Dermis blood vessel endothelial cell (primary cell): ENCODE measurements at places on chromosomes 4 and X.

- DNase-seq: no peak
Observed at GRCh38 chr4:7595934-7596461, 161.3 kb upstream of the PSAPL1 start.

DNA sequence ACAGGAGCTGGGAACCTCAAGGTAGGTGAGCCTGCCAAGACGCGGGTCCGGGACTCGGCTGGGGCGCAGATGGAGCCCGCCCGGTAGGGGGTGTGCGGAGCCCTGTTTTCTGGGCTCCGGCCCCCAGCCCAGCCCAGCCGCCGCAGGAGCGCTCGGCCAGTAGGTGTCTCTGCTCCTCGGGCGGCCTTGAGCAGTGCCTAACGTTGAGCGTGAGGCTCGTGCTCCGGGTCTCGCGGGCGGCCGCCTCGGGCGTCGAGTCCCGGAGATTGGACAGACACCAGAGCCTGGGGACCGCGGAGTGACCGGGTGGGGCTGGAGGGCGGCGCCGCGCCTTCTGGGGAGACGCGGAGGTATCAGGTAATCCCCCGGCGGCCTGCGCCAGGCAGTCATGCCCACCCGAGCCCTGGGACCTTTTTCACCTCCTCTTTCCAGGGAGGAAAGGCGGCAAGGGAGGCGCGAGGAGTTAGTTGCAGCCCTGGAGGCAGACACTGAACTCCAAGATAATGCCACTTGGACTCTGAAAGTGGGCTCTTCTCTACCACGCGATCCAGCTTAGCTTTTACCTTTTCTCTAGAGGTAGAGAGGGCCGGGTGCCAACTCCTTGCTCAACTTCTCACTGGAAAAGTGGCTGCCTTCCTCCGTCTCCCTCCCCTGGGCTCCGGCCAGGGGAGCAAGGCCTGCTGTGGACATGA, 14.5 kb upstream of the FGG start:
- DNase-seq: peak; percentile 51

GRCh38 chr4:174550541-174550940, 28.3 kb upstream of the HPGD start:
- DNase-seq: no peak

- no peak for DNase-seq
Observed at GRCh38 chr4:63937961-63938360, 471.3 kb downstream of the TECRL start.

DNA sequence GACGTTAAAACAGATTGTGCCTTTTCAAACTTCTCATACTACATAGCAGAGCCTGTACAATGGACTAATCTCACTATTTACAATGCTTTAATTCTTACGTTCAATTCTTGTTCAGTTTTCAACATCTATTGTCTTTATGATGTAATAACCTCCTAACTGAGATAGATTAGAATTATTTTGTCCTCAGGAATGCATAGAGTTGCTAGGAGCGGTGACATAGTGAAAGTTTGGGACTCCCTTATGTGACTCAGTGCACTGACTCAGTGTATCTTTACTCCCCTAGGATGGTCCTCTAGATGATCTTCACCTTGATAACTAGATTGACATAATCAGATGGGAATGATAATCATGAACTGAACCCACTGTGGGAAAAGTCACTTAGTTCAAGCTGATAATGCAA, 151.5 kb downstream of the VEGFC start:
- DNase-seq: no peak

DNA sequence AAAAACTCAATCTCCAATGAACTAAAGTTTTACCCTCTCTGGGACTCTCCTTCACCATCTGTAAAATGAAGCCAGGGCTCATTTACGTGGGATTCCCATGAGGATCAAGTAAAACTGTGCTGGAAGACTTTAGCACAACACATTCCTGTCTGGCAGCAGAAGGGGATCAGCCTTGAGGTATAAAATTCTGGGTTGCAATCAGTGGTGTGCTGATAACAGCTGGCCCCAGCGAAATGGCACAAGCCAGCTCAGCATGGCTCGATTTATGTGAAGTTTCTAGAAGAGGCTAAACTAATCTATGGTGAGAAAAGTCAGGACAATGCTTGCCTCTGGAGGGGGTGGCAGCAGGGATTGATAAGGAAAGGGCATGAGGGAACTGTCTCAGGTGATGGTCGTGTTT, 28.4 kb downstream of the ZNF630 start:
- no peak for DNase-seq

- DNase-seq: no peak
Observed at GRCh38 chr4:120209706-120210105, 143.1 kb upstream of the MAD2L1 start.

GRCh38 chr4:182306792-182307507, 63.7 kb downstream of the TENM3 start:
- no peak for DNase-seq
